NCI-H187 treated with DMSO at 0.1 percent for 48 hours (cell line): ENCODE measurements at places on chromosomes 1 and 21.

DNA sequence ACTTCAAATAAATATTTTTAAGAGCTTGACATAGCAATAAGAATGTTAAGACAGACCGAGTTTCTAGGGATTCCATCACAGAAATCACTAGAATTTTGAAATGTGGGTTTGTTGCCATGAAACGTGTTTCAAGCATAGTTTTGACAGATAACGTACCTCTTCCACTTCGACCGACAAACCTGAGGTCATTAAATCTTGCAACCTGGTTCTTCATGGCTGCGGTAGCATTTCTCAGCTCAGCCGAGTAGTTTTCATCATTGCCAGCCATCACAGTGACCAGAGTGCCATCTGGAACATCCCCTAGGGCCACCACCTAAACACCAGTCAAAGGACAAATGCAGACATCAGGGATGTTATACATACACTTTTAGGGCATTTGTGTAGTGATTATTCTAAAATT is 168.7 kb downstream of the RUNX1 start:
- no peak for DNase-seq

DNA sequence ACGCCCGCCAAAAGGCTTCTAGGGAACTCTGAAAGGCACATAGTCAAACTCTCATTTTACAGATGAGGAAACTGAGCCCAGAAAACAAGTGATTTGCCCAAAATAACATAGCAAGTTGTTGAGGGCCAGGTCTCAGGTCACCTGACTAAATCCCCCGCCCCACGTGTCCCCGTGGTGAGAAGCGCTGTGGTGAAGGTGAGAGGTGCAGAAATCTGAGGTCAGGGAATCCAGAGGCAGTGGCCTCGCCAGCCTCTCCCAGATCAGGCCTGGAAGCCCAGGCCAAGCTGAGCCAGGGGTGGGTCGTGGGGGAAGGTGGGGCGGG is 5.1 kb downstream of the HDGF start:
- DNase-seq, result no peak

DNA sequence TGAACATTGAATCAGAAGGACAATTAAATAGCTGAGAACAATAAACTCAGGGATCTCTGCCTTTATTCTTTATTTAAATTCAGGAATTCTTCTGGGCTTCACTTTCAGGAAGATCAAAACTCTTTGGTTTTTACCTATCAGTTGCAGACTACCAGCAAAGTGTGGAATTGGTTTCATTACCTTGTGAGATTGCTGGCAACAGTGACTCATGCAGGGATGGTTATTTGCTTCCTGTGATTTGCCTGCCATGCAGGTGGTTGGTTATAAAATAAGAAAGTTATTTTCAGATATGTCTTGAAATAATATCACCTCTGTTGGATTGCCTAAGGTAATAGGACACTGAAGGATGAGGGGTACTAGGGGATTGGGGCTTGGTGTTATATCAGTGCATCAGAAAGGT is 204.6 kb downstream of the PTBP2 start:
- no peak for DNase-seq

DNA sequence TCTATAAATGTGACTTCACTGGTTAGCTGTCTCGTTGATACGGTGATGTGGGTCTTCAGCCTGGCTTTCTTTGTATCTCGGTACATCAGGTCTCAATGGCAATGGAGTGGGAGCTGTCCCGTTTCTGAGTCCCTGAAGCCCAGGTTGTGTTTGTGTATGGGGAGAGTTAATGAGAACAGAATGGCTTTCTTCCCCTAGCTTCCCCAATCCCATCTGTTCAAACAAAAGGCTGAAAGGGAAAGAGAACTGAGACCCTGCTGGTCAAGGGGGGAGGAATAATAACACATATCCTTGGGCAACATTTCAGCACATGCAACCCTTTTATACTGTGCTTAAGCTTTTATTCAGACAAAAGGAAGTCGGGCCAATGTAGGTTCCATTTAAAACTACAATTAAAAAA is 28.4 kb upstream of the CASQ2 start:
- no peak for DNase-seq

DNA sequence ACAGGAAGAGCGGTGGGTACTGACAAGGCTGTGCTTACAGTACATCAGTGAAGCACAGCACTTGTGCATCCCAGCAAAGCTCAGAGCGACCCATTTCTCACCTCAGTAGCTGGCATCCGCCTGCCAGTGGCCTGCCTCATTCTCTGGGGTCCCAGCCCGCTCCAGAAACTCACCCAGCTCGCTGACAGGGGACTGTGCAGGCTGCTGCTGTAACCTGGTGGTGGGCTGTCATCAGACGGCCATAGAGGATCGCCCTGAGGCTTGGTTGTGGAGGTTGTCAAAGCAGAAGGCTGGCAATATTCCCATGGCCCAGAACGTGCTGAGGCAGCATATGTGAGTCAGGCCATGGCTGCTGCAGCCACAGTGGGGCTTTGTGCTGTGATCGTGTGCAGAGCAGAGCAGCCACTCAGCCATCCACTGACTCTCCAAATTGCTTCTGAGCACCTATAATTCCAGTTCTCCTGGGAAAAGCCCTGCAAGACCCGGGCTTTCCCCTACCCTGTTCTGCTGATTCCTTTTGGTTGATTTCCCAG is 13.6 kb upstream of the GPR137B start:
- DNase-seq, result no peak

DNA sequence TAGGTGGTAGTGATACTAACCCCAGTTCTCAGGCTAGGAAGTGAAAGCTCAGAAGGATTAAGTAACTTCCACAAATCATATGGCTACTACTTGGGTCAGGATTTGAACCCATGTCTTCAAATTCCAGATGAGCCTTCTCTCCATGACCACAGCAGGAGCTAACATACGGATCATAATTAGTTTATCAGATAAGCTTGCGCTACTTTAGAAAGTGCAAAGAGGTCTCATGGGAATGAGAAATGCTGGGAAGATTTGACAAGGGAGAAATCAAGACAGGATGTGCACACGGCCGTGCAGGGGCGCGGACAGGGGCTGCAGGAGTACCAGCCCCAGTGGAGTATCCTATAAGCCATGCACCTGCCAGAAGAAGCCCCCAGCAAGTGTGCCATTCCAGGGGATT is 5.2 kb downstream of the PLEKHA6 start:
- no peak for DNase-seq

DNA sequence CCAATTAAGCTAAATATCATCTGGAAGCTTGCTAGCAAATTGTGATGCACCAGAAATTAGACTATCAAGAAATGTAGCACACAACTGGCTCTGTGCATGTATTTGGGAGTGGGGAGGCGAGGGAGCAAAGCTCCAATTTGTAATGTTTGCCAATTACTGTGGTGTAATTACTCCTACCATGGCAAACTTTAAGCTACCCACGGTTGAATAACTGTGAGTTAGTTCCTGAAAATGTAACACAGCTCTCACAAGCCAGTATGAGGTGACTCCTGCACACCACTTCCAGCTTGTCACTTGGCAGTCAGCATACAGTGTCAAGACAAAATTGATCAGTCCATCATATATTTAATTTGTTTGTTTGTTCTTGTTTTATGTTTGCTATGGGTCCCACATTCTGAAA is 141.2 kb downstream of the TM2D1 start:
- DNase-seq, result no peak

DNA sequence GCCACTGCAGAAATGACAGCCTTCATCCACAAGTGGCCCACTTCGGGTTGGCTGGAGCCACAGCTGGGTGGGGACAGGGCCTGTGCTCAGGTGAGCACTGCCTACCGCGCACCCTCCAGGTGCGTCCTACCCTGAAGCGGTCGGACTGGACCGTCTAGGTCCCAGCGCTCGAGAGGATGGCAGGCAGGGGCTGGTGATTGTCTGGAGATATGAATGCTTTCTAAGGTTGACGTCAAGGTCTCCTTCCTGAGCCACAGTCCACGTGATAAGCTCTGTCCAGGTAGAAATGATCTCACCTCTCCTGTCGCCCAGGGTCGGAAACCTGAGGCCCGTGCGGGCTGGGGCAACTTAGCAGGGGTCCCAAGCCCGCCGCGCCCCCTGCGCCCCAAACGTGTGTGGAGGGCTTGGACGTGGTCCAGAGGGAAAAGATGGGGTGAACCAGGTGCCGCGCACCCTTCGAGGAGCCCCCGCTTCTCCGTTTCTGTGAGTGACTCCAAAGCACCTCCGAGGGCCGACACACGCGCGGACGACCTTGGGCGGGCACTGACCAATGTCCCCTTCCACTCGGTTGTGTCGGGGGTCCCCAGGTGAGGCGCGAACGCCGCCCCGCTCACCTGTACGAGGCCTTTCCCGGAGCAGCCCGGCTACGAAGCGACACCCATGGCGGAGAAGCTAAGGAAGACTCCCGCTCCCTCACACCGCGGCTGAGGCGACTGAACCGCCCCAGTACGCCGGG is 853 bp upstream of the DOP1B start:
- no peak for DNase-seq

DNA sequence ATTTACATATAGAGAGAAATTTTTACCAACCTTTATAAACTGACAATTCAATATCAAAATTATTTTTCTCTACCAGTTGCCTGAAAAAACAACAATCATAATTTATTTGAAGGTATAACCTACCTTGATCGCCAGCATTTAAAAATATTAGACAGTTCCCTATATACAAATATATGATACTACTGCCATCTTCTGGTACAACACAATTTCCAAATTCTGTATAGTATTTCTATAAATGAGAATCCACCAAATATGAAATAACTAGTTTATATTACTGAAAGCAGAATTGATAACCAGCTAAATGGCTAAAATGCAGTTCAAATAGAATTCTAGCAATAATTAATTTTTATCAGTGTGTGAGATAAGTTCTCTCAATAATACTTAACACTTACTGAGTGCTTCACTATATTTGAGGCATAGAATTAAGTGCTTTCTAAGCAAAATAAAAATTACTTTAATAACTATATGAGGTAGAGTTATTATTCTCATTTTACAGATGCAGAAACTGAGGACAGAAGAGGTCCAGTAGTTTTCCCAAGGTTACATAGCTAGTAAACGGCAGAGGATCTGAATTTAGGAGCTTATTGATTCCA is 75.6 kb downstream of the PIGK start:
- no peak for DNase-seq

- DNase-seq, result no peak
These were observed 487.6 kb downstream of the DPYD start for GRCh38 chr1:97433094-97433823.

GRCh38 chr1:97551113-97551512 is 369.7 kb downstream of the DPYD start:
- DNase-seq, result no peak

DNA sequence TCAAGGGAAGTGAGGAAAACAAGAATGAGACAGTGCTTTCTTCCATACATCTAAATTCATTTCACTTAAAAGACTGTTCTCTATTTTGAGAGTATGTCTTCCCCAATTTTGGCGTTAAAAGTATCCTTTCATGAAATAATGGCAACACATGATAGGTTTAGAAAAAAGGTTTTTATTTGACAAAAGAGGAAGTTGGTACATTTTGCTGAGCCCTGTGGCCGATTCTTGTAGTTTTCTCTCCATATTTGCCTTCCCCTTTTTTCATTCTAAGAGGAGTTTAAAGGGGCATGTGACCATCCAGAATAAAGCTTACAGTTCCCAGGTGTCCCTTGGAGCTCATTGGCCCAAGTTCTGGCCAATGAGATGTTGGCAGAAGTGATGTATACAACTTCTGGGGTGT is 140.4 kb upstream of the KCNE2 start:
- DNase-seq, result no peak

GRCh38 chr1:110879758-110880606 is 7.0 kb downstream of the CD53 start:
- no peak for DNase-seq

- DNase-seq, result no peak
These were observed 18.3 kb upstream of the EPB41 start for GRCh38 chr1:28895896-28896608.

DNA sequence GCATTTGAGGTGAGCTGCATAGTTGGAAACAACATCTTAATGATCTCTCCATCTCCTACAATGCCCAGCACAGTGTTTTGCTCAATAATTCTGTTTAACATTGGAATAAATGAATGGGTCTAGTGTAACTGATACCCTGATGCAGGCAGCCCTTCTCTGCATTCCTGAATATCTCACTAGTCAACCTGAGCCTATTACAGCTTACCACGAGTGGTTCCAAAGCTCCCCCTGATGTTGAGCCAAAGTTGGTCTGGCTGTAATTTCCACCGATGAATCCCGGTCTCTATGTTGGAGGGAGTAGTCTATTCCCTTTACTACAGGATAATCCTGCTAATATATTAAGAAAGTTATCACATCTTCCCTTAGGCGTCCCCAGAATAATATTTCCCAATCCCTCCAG is 63.8 kb downstream of the ZBTB18 start:
- no peak for DNase-seq

GRCh38 chr1:165414620-165415019 is 30.3 kb downstream of the RXRG start:
- DNase-seq, result no peak

- DNase-seq, result no peak
These were observed 5.7 kb upstream of the PLPP3 start for GRCh38 chr1:56584910-56585528.

- DNase-seq, result no peak
These were observed 41.3 kb upstream of the PLA2G5 start for GRCh38 chr1:20028726-20029125.

DNA sequence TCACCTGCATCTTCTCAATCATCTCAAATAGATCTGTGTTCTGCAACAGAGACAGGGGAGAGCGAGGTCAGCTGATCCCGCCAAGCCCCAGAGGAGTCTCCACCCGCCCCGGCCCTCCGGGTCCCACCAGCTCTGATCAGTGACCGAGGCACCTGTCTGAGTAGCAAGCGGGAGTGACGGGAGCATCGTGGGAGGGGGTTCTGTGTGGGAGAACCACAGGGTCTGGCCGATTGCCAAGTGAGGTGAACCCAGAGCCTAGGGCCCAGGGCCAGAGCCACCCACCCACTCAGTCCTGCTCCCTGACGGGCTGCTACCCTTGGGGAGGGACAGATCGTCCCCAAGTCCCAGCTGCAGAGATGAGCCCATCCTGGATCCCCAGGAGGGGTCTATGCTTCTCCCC is 49.1 kb downstream of the RAP1GAP start:
- DNase-seq, result no peak

DNA sequence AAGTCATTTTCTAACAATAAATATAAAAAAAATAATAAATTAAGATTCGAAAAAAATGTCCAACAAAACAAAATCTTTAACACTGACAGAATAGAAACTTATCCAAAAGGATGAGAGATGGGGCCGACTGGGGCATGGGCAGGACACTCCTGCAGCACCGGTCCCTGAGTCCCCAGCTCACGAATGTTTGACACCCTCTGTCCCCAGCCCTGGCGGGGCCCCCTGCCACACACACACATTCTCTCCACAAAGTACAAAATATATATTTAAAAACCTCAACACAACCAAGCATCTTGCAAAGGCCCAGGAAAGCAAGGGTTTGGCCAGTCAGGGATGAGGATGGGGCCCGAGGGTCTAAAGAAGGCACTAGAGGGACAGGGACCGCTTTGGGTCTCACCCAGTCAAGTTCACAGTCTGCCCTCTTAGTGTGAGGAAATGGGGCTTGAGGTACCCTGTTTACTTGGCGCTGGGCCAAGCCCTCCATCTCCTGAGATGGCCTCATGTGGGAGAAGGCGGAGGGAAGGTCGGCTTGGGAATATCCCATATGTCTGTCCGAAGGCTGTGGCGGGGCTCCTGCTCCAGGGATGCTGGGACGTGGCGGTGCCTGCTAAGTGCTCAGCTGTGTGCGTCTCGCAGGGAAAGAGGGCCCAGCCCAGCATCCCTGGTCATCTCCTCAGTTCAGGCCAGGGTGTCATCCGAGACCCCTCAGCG is 31.3 kb downstream of the EPHA2 start:
- no peak for DNase-seq
